ENCODE measurements at places on chromosomes 2 and 18.
A peak's percentile ranks its signal among the peaks of the same experiment; 100 is the strongest.

GRCh38 chr18:37425222-37425621, 140.4 kb downstream of the CELF4 start:
- DNase-seq, result no peak

- no peak for DNase-seq
Measured at GRCh38 chr18:34031810-34032209, 192.9 kb downstream of the NOL4 start.

DNA sequence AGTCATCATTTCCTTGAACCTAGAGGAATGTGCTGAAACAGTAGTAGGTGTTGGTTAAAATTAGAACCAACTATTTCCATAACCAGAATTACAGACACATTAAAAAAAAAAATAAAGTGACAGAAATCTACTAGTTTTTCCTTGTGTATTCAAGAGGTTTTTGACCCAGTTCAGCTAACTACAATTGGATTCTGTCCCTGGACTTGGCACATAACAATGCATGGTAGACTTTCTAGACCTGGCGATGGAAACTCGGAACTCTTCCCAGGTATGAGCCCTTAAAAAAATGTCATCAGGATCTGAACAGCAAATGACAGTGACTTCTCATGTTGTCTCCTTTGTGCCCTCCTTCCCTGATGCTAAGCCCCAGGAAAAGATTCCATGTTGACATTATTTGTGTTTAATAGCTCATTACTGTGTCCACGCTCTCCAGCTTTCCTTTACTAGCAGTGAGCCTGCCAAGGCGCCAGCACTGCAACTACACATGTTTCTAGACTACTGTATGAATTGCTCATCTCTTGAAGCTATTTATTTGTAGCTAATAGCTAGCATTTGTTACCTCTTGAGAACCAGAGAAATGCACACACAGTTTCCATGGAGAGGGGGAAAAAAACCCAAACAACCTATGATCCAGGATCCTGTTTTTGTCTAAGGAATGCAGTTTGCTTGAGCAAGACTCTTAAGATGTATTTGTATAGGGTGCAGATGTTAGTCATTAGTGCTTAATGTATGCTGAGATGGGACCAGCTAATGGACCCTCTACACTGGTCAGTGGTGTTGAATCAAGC, 148.5 kb downstream of the FMNL2 start:
- DNase-seq, result no peak

DNA sequence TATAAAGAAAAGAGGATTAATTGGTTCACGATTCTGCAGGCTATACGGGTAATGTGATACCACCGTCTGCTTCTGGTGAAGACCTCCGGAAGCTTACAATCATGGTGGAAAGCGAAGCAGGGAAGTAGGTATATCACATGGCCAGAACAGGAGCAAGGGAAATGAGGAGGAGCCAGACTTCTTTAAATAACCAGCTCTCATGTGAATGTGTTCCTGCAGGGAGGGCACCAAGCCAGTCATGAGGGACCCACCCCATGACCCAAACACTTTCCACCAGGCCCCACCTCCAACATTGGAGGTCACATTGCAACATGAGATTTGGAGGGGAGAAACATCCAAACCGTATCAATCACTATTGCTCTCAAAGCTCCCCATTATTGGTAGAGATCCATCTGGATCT, 61.8 kb downstream of the EFEMP1 start:
- DNase-seq, result no peak

GRCh38 chr2:142965443-142965842, 88.0 kb downstream of the KYNU start:
- no peak for DNase-seq

DNA sequence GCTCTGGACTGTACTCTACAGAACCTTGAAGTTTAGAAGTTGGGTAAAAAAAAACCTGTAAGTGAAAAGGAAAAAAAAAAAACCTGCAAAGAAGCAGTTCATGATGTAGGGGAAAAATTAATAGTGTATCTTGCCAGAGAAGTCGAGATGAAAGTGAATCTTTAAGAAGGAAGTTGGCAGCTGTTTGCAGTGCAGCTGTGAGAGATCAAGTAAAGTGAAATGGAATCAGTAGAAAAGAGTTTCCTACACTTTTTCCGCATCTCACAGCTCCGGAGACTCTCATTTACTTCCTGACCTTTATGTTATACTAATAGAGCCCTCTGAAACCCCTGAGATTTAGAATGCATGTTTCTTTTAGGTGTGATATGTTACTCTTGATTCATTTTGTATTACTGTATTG, 19.2 kb downstream of the RNMT start:
- no peak for DNase-seq

DNA sequence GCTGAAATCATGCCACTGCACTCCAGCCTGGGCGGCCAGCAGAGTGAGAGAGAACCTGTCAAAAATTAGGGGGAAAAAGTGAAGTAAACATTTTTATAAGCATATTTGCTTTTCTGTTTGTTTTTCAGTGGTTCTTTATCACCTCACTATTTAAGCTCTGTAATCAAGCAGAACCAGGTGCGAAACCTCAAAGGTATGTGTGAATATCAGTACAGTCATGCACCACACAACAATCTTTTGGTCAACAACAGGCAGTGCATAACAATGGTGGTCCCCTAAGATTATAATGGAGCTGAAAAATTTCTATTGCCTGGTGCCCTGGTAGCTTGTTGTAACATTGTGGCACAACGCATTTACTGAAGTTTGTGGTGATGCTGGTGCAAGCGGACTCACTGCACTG, 167.4 kb upstream of the STON1 start:
- no peak for DNase-seq

GRCh38 chr2:176106581-176107539, at the start of gene HOXD11:
Gene HOXD11, plus strand, starts transcription at chr2:176107280. Its CDS starts 76 bp downstream, at chr2:176107356.
- DNase-seq, result no peak

- DNase-seq, result no peak
Measured at GRCh38 chr2:44833171-44834069, 108.1 kb upstream of the SIX3 start.

- DNase-seq, result peak; percentile 3
Measured at GRCh38 chr2:224442071-224442967, 40.4 kb upstream of the FAM124B start.

DNA sequence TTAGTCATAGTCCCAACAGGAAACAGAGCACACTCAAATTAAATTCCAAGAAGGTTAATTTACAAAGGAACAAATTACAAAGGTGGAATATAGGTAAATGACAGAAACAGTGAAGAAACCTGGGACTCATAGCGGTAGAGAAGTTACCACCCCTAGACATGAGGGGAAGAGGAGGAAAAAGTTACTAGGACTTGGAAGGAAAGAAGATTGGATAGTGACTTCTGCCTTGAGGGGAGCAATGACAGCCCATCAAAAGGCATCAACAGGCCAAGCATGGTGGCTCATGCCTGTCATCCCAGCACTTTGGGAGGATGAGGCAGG, 2.4 kb upstream of the PDE11A start:
- DNase-seq, result no peak
